Skin of body (tissue), 3 donors: ENCODE measurements at places on chromosomes 4 and X. TPM values are rescaled to one million over a fixed set of nuclear protein-coding genes. Genes with fewer than 3 reads are reported as not detected.

The OPRPN gene
- not detected for total RNA-seq

The RHOXF2 gene
- total RNA-seq, result not detected

DNA sequence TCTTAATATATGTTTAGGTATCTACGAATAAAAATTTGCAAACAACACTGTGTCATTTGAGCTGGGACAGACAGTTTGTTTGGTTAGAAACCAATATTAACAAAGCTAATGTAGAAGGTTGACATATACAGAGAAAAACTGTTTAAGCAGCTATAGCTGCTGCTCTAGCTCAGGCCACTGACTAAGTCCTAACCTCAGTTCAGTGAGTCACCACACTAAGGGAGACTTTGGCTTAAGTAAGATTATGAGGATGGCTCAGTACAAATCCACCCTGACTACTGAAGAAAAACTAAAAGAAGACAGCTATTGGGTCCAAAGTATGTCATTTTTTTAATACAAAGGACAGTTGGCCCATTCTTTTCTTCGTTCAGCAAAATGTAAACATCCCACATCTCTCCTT, 717.3 kb upstream of the ACTRT1 start:
- DNase-seq, result no peak

GRCh38 chrX:137565921-137566745, at the start of gene ZIC3:
TSS of gene ZIC3 (plus strand) at chrX:137566127. CDS start at chrX:137566692, 565 bp downstream.
- DNase-seq, result peak; percentile 46

DNA sequence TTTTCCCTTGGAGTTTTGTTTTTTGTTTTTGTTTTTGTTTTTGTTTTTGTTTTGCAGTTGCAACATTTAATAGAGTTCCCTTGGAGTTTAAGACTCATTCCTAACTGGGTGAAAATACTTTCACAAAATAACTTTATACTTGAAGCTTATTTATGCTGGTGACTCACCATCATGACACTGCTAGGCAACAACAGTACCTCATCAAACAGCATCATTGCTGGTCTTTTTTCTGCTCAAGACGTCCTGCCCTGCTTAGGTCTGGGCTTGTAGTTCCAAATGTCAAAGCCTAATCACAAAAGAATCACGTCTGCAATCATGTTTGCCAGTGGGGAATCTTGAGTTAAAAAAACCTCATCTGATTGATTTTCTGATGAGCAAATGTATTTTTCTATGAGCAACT, 105.7 kb upstream of the PRPS2 start:
- no peak for DNase-seq

DNA sequence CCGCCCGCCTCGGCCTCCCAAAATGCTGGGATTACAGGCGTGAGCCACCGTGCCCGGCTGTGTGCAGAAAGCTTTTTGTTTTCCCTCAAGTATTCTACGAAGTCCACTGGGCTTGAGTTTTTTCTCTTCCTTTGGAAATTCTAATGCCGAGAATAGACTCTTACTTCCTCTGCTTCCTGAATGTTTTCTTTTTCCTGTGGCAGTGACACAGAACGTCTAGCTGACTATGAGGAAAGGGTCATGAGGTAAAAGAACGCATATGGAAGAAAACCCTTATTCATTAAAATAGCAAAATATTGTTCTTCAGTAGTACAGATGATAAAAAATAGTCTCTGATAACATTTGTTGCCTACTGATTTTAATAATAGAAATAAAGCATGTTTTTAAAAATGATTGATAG, 4.9 kb upstream of the SLC25A4 start:
- DNase-seq, result no peak

GRCh38 chrX:31588355-31588754, 516.5 kb upstream of the FTHL17 start:
- DNase-seq, result no peak

- DNase-seq, result peak; percentile 74
Observed at GRCh38 chr4:5710961-5711478, at the start of gene EVC. TSS of gene EVC (plus strand) at chr4:5711201. CDS start at chr4:5711381, 180 bp downstream.

- no peak for DNase-seq
Observed at GRCh38 chrX:11311706-11312105, 18.5 kb downstream of the AMELX start.

GRCh38 chr4:77146186-77147078, 10.6 kb upstream of the CCNG2 start:
- DNase-seq, result peak; percentile 39

GRCh38 chr4:40628888-40629287, 776 bp downstream of the RBM47 start:
- no peak for DNase-seq

DNA sequence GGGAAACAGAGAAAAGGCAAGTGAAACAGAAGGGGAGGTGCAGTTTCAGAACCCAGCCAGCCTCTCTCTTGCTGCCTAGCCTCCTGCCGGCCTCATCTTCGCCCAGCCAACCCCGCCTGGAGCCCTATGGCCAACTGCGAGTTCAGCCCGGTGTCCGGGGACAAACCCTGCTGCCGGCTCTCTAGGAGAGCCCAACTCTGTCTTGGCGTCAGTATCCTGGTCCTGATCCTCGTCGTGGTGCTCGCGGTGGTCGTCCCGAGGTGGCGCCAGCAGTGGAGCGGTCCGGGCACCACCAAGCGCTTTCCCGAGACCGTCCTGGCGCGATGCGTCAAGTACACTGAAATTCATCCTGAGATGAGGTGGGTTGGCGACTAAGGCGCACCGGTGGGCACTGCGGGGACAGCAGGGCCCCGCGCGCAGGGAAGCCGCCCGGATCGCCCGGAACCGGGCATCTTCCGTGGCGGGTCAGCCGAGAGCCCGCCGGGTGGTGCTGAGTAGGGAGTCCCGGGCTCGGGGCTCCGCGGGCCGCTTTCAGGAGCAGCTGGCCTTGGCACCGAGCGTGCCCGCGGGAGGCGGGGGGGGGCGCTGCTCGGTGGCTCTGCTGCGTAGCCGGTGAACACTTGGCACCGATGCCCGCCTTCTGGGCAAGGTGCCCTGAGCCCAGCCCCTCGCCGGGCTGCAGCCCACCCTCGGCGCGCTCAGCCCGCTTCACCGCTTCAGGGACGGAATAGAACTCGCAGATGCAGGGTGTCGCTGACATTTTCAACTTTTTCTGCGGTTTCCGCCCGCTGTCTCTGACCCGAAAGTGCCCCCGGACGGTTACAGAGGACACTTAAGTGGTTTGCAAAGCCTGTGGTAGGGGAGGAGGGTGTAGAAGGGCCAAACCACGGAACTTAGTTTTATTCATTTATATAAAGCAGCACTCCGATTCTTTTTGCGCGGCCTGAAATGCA, at the start of gene CD38:
Gene CD38, plus strand, starts transcription at position 40 of the 953 bp plus-strand sequence. Its CDS starts 87 bp downstream, at position 127.
- no peak for DNase-seq

- no peak for DNase-seq
Observed at GRCh38 chr4:121706595-121707021, 9.8 kb upstream of the ANXA5 start.

DNA sequence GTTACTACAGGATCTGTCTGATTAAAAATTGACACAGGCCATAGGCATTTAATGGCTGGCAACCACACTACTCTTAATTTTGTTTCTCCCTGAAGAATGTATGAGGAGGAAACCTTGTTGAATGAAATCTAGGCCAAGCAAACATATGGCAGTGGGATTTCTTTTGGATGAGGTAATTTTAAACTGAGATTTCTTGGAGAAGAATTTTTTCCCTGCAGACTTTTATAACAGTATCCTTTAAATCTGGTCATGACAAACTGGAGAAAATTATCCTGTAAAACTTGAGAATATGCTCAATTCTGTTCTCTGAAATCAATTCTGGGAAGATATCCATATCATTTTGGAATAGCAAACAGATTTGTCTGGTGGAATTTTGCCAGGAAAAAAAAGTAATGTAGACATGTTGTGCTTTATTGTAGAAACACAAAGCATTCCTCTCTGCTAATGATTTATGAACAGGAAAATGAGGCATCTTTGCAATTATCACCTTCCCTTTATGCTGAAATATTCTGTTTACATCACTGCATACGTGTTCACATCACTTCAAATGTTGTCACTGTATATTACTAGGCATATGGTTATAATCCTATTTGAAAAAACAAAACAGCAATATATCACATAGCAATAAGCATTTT, 108.3 kb upstream of the ARSJ start:
- peak; percentile 90 for DNase-seq

DNA sequence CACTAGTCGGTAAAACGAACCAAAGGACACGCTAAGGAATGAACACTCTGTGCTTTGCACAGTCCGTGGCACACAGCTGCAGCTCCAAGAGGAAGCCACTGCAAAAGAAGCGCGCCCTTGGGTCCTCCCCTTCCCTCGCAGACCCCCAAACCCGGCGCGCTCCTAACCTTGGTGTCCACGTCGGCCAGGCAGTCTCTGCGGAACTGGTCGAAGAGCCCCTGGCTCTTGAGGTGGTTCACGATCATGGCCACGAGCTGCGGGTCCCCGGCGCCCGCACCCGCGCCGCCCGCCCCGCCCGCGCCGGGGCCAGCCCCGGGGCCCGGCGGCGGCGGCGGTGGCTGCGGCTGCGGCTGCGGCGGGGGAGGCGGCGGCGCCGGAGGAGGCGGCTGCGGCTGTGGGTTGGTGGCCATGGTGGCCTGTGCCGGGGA, 333 bp downstream of the BOD1L1 start:
- no peak for DNase-seq

GRCh38 chrX:16466640-16467432, 183.1 kb upstream of the S100G start:
- DNase-seq, result no peak
